ENCODE measurements at places on chromosomes 7 and 10.

DNA sequence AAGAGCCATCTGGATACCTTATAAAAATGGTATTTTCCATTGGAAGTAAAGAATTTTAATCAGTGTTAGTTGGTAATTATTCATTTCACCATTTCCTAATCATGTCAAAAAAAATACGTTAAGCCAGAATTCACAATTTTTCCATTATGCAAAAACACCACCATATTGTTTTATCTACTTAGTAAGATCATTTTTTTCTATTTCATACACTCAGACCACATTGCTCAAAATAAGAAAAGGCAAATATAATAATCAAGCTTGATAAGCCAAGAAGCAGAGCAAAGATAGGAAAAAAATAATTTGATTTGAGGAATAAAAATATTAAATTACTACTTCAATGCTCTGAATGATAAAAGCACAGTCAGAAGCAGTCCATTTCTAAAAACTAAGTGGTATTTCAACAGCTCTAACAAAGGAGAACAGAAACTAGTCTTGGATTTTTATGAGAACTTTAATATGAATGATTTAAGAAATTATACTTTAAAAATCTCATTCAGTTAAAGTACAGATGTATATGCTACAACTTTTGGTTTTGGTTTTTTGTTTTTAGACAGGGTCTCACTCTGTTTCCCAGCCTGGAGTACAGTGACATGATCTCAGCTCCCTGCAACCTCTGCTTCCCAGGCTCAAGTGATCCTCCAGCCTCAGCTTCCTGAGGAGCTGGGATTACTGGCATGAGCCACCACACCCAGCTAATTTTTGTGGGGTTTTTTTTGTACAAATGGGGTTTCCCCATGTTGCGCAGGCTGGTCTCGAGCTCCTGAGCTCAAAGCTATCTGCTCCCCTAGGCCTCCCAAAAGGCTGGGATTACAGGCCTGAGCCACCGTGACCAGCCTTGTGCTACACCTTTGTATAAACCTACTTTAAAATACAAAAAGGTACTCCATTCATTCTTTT lies 46.6 kb downstream of the LRRN3 start:
- DNase-seq, result peak; percentile 17

DNA sequence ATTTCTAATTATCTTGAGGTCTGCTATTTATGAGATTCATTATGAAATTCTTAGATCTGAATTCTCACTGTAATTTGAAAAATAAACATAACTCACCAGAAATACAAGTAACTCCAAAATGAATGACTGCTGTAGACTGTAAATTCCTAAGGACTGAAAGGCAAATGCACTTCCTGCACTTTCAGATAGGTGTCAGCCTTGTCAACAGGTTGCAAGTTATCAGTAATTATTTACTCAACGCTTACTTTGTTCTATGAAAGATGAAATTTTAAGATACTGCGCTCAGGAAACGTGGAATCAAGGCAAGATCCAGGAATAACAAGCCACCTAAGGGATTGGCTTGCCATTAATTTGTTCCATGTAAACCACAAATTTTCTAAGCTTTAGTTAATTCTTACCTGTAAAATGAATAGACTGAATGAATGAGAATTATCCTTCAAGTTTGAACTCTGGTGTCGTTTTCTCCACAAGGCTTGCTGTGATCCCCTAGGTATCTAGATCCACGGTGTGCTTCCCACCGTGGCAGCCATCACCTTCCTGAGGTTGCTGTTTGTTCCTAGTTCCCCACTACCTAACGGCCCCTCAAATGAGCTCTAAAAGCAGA lies 12.6 kb downstream of the DHX32 start:
- no peak for DNase-seq

GRCh38 chr7:143379611-143380259 lies 1.4 kb upstream of the ZYX start:
- no peak for DNase-seq

DNA sequence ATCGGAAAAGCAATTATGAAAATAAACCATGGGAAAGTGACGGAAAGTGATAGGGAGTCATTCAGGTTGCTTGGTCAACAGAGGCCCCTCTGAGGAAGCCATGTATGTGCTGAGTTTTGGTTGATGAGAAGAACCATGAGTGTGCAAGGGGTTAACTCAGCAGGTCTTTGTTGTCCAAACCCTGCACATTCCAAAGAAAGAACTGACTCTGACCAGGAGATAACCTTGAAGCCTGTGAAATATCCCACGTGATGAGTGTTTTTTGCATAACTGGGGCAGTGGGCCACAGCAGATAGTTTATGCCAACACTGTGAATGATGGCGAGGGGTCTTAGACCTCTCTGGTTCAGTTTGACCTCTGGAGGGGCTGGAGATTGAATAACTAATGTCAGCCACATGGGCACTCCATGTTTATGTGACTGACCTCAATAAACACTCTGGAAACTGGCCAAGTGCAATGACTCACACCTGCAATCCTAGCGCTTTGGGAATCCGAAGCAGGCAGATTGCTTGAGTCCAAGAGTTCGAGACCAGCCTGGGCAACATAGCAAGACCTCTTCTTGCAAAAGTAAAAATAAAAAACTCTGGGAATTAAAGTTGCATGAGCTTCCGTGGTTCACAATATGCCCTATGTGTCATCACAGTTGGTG lies 154.0 kb upstream of the FOXK1 start:
- DNase-seq, result no peak

- no peak for DNase-seq
Measured at GRCh38 chr10:102420181-102420713, 389 bp upstream of the FBXL15 start.

GRCh38 chr7:22653951-22654350 lies 73.0 kb upstream of the IL6 start:
- no peak for DNase-seq

DNA sequence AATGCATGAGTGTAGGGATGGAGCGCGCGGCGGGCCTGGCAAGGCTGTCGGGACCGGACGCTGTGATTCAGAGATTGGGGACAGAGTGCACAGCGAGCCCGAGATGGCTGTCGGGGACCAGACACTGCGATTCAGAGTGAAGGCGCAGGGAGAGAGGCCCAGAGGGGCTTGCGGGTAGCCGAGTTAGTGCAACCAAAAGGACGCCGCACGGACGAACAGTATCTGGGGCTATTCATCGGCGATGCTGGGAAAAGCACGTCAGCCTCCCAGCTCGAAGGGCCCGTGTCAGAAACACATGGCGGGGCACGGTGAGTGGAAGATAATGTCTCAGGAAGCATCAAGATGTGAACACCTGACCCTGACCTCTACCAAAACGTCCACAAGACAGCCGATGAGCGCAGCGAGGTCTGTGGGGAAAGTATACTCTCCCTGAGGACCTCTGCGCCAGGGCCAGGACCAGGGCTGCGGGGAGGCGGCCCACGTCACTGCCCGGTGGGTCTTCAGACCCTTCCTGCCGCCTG lies 215.8 kb downstream of the ZMYND11 start:
- no peak for DNase-seq

DNA sequence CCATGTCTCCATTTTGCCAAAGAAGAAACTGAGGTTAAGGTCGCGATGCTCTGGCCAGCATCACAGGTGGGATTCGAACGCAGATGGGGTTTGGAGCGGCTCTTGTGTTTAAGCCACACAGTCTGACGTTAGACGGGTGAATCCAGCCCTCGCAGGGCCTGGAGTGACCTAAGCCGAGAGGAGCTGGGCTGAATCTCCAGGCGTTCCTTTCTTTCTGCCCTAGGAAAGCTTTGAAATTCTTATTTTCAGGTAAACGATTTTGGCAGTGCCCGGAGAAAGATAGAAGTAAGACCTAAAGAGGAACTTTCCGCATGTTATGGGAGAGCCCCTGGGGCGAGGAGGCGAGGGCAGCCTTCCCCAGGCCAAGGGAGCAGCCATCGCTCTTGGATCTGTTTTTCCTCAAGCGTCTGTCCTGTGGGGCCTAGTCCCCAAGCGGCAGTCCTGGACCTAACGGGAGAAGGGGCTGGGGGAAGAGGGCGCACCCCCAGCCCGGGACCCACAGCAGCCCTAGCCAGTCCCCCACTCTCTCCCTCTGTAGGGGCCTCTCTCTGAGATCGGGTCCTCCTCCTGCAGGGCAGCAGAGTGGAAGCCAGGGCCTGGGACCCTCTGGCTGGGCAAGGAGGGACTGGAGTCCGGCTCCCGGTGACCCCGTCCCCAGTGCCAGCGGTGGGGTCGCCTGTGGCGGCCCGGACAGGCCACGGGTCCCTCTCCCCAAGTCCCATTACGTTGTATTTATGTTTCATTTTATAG lies 8.9 kb upstream of the LBX1 start:
- DNase-seq, result no peak

DNA sequence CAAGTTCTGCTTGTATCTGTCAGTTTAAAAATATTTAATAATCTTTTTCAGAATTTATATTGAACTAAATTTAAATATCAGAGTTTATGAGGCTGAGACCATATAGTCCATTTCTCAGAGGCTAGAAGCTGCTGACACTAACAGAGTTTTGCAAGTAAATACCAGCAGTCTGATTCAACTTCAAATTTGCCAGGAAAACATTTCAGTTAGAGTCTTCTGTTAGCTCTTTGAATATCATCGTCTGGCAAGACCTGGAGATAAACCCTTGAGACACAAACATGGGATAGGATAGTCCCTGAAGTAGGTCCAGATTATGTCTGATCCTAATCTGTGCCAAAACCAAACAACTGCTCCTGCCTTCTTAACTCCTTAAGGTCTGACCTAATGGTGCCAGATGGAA lies 472.8 kb upstream of the STEAP1 start:
- no peak for DNase-seq

DNA sequence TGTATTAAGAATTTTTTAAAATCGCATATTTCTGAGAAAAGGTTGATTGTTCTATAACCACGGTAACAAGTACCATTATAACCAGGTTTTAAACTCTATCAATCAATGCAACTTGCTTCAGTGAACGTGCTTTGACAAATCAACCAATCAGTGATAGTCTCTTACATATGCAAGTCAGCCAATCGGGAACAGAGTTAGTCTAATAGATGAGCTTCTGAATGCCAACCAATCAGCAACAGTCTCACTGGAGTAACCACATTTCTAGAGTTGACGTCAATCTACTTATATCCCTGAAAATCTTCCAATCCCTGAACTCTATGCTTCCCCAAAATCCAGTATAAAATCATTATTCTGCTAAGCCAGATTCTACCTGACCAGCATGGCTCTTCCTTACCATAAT lies 44.7 kb upstream of the TRUB1 start:
- no peak for DNase-seq

GRCh38 chr7:102061981-102062390 lies 224.7 kb upstream of the SH2B2 start:
- DNase-seq, result no peak
